ENCODE measurements at places on chromosomes 13 and 19. TPM values are rescaled to one million over a fixed set of nuclear protein-coding genes. Genes with fewer than 3 reads are reported as not detected.

Gene ZIK1
- 11.8 TPM for total RNA-seq

DNA sequence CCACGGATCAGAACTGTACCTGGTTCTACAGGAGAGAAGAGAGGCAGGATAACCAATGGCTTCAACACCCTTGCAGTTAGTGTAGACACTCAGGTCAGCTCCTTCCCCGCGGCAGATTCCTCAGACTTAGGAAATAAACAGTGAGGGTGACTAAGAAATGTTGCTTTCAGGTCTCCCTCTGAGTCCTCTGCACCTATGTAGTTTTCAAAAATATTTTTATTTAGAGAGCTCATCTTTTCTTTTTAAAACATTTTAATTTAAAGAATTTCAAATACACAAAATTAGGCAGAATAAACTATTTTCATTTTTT, 195.2 kb downstream of the KLF12 start:
- no peaks in the 10 kb centered on the region for H3K36me3 ChIP-seq
- H3K4me3 ChIP-seq = no peak overlapping the region
- peaks cover 20% of the 10 kb centered on the region for H3K4me1 ChIP-seq
- DNase-seq = no peak
- H3K27me3 ChIP-seq = no peaks in the 10 kb centered on the region

DNA sequence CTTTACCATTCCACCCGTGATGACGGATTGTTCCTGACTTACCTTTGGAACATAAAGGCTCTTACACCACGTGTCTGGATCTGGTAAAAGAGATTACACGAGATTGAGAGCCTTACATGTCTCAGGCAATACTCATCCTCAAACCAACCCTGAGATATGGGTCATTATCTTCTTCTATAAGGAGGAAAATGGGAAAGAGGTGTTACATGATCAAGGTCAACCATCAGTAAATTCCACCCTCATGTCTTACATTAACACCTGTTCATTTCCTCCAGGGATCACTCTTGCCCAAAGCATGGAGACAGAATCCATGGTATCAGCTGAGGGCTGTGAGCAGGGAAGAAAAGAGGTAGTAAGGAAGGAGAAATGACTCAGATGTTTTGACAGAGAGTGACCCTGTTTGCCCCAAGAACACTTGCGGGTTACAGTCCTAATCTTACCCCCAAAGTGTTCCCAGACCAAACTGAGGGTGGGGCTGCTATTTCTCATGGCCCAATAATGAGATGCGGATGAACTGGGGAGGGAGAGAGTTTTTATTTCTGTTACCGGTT, 19.6 kb downstream of the LILRB4 start:
- H3K27me3 ChIP-seq = no peaks in the 10 kb centered on the region
- DNase-seq = no peak
- no peak overlapping the region for H3K4me3 ChIP-seq
- H3K36me3 ChIP-seq = no peaks in the 10 kb centered on the region
- no peak overlapping the region for H3K27ac ChIP-seq

Gene ZNF493
- 5.8 TPM for total RNA-seq

GRCh38 chr19:38932425-38933179, 1.9 kb downstream of the MRPS12 start:
- H3K4me1 ChIP-seq = no peaks in the 10 kb centered on the region
- H3K36me3 ChIP-seq = peaks cover 11% of the 10 kb centered on the region
- no peak overlapping the region for H3K27ac ChIP-seq
- peak; percentile 44 for DNase-seq

- H3K27ac ChIP-seq = no peak overlapping the region
- H3K4me3 ChIP-seq = no peak overlapping the region
- no peaks in the 10 kb centered on the region for H3K27me3 ChIP-seq
- peaks cover 51% of the 10 kb centered on the region for H3K36me3 ChIP-seq
Measured at GRCh38 chr19:39416152-39417120, 4.0 kb downstream of the PLEKHG2 start.
